GM04503 (cell line): ENCODE measurements at places on chromosomes 7 and 10.

DNA sequence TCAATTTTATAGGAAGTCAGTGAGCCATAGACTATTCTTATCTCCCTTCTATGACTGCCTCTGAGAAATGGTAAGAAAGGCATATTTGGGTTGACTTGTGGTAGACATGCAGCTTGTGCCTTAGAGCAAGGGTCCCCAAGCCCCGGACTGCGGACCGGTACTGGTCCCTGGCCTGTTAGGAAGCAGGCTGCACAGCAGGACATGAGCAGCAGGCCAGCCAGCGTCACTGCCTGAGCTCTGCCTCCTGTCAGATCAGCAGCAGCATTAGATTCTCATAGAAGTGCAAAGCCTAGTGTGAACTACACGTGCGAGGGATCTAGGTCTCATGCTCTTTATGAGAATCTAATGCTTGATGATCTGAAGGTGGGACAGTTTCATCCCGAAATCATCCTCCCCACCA, 180.6 kb downstream of the SND1 start:
- DNase-seq, result no peak

DNA sequence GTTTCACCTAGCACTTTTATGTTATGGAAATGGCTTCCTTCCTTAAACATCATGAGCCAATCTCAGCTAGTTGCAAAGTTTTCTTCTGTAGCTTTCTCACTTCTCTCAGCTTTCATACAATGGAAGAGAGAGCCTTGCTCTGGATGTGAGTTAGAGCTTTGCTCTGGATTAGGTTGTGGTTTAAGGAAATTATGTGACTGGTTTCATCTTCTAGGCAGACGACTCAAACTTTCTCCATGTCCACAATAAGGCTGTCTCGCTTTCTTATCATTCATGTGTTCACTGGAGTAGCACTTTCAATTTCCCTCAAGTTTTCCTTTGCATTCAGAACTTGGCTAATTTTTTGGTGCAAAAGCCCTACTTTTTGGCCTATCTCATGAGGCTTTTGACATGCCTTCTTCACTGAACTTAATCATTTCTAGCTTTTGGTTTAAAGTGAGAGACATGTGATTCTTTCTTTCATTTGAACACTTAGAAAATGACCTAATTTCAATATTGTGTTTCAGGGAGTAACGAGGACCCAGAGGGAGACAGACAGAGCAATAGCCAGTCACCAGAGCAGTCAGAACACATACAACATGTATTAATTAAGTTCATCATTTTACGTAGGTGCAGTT, 49.8 kb downstream of the CNOT4 start:
- DNase-seq, result no peak

GRCh38 chr7:11272352-11272751, 298.7 kb downstream of the PHF14 start:
- DNase-seq, result no peak

- no peak for DNase-seq
These were observed 963.3 kb downstream of the LRMDA start for GRCh38 chr10:76394707-76395042.

GRCh38 chr7:158582089-158582456, 5.5 kb downstream of the PTPRN2 start:
- no peak for DNase-seq

GRCh38 chr7:87575521-87575920, 25.2 kb downstream of the ABCB1 start:
- DNase-seq, result no peak

DNA sequence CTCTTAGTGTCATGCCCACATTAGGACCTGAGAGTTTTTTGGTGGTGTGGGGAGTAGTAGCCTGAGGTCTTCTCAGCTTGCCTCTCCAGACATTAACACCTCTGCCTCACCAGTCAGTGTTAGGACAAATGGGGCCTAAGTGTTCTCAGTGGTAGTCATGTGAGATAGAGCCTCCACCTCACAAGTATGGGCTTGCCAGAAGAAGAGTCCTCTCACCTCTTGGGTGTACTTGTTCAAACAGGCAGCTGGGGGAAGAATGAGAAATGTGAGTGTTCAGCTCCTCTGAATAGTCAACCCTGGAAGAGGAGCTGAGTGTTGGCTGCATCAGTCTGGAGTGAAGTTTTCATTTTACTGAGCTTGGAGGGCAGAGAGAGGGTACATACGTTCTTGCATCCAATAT, 464.6 kb downstream of the POM121L12 start:
- DNase-seq, result no peak

DNA sequence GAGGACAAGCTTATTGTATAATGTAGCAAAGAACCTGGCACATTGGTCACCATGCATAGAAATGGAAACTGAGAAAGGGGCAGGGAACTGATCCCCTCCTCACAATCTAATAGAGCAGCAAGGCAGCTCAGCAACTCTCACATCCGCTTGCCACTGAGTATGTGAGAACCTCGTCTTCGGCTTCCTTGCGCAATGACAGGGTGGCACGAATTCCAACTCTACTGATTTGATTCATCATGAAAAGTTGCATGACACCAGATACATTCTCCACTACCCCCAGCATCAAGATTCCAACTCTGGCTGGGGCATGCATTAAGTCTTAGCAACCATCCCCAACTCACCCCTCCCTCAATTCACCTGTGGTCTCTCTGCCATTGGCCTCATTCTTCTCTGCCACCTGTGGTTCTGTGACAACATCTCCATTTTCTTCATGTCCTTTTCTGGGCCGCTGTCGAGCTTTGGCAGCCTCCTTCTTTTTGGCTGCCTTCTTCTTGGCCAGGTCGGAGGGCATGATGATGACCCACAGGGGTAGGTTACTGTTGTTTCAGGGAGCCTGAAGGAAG, 976 bp downstream of the ABCF2 start:
- DNase-seq, result no peak

- no peak for DNase-seq
These were observed 155.2 kb downstream of the LCOR start for GRCh38 chr10:96987141-96987841.

GRCh38 chr7:54901840-54902239, 117.0 kb upstream of the EGFR start:
- DNase-seq, result no peak

DNA sequence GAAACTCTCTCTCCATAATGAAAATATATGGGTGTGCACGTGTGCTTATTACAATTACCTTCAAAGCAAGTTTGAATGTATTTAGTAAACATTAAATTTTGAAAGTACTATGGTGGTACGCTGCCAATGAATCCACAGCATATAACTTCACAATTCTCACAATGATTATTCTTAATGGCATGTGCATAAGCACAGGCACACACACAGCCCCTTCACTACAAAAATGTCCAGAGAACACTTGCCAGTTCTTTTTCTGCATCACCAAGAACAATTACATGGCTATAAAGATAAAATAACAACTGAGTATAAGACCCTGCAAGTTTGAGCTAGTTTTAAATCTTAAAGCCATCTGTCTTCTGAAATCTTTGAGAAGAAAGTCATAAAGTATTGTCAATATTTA, 22.2 kb downstream of the SGCE start:
- no peak for DNase-seq

- no peak for DNase-seq
These were observed 128.3 kb downstream of the TPST1 start for GRCh38 chr7:66333443-66333842.

- DNase-seq, result no peak
These were observed 7.7 kb downstream of the AGR3 start for GRCh38 chr7:16874066-16874465.

GRCh38 chr10:111836064-111836463, 347.5 kb downstream of the GPAM start:
- no peak for DNase-seq

DNA sequence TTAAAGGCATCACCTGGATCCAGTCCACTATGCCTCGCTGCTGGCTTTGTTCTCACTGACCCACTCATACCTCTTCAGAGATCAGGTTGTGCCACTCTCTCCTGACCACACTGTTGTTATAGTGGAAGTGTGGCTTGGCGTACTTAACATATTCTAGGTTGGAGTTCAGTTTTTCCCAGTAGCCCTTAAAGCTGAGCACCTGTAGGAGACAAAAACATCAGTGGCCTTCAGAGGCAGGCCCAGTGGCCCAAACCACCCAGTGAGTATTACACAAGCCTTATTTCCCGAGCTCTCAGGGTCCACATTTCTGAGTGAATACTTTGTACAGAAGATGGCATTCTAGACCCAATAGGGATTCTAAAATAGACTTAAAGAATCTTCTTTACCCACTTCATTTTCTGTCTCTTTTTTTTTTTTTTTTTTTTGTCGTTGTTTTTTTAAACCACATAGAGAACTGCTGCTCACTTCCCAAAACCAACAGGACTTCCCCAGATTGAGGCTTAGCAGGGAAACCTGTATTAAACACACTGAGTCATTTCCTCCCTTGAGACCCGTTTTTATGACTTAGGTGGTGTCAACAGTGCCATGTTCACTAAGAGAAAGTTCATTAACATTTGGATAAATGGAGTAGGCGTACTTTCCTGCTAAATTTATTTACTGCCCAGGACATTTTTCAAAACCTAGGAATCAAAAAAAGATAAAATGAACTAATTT, 85.8 kb downstream of the GSAP start:
- DNase-seq, result no peak

DNA sequence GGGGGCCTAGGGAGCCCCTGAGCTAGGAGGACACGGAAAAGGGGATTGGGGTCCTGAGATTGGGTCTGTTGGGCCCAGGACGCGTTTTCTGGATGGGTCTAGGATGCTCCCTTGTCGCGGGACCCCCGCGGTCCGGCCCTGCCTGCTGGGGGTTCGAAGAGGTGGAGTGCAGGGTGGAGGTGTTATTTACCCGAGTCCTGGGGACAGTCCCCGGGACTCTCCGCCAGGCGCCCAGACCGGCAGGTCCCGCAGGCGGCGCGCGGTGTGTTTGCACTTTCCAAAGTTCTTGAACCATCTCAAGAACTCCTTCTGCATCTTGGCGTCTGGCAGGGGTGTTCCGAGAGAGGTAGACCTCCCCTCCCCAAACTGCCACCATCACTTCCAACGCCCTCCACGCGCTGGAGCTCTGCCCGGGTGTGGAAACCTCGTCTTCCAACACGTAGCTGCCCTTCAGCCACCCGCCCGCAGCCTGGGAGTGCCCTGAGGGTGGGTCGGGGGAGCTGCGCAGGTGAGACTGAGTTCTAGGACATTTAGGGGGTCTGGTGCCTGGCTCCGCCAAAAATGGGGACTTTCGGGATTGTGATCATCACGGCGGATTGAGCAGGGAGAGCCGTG, 569 bp downstream of the CAV1 start:
- no peak for DNase-seq

- no peak for DNase-seq
These were observed 62.1 kb upstream of the PRSS58 start for GRCh38 chr7:142319970-142320369.

- no peak for DNase-seq
These were observed 58.0 kb downstream of the ABLIM1 start for GRCh38 chr10:114600057-114600456.

DNA sequence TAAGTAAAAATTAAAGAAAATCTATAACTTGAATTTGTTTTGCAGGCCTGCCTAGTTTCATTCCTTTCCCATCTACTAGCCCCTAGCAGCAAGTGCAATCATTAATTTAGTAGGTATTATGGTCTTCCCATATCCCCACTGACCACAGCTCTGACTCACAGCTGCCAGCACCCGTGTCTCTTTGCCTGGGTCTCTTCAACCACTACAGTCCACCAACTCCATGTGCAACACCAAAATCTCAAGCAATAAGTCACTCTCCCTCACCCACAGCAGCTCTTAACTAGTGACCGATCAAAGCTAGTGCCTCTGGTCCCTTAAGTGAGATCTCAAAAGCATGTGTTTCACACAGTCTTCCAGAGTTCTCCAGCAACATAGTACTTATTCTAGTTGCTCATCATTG, 26.0 kb upstream of the THSD7A start:
- DNase-seq, result no peak

DNA sequence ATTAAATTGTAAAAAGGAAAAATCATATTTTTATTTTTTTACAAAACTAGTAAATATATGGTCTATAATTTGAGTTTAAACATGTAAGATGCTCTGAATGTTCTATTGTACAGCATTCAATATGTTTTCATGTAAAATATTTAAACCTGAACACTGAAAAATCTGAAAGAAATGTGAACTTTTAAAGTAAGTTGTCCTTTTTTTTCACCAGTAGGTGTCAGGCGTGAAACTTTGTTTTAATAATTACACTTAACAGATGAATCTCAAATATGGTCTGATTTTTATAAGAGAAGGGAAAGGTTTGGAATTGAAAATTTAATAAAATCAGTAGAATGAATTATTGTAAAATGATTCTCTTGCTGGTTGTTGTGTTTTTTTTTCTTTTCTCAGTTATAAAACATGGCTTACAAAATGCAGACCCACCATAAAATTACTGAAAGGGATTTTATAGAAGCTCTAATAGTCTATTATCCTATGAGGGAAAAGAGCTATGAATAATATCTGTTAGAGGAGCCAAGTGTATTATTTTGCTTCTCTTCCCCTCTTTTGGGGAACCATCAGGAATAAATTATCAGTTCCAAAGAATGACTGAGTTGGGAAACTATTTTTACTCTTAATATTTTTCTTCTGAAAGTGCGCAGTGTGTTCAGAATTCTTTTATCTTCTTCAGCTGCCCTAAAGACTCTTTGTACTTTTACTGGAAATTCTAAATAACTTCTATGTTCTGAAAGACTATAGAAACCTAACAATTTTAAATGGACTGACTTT, 217.7 kb upstream of the FZD1 start:
- DNase-seq, result no peak

GRCh38 chr10:33237736-33238624, 96.5 kb downstream of the NRP1 start:
- DNase-seq, result peak; percentile 95

DNA sequence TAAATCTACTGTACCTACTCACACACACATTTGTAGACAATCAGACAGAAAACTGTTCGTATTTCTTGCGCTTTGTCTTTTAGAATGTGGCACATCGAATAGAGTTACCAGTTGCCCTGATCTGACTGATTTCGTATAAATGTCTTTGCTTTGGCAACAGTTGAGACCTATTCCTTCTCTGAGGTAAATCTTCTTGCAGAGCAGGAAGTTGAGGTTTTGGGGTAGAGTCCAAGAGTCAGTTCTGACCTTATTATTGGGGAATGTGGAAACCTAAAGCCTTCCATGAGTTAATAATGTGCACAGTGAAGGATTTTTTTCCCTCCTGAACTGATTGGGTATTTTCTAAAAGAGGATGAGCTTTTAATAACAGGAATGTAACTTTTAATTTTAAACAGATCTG, 135.3 kb downstream of the KIAA1217 start:
- peak; percentile 82 for DNase-seq
